ENCODE measurements at places on chromosomes 11 and 22. TPM values are rescaled to one million over a fixed set of nuclear protein-coding genes. Genes with fewer than 3 reads are reported as not detected.

Gene MGAT3
- 18.5 TPM for total RNA-seq

DNA sequence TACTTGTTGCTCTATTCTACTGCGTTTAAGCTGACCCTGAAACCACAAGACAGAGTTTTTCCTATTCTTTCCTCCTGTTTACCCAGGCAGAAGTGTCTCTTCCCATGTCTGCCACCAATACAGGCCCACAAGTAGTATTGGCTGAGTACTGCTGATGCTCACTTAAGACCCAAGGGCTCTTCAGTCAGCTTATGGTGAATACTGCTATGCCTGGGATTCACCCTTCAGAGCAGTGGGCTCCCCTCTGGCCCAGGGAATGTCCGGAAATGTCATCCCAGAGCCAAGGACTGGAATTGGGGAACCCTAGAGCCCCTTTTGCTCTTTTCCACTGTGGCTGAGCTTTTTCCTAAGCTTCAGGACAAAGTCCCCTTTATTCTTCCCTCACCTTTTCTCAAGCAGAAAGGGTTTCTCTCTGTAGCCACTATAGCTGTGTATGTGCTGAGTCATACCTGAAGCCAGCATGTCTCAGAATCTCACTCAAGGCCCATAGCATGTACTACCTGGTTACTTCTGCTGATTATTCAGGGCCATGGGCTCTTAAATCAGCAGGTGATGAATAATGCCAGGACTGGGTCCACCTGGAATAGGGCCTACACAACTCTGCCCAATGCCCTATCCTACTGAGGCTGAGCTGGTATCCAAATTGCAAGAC is 745.8 kb upstream of the ANO5 start:
- DNase-seq, result no peak

GRCh38 chr11:106461148-106461691 is 383.8 kb downstream of the AASDHPPT start:
- H3K36me3 ChIP-seq, result no peaks in the 10 kb centered on the region
- no peak overlapping the region for H3K27ac ChIP-seq
- H3K27me3 ChIP-seq, result no peaks in the 10 kb centered on the region
- H3K4me1 ChIP-seq, result peaks cover 28% of the 10 kb centered on the region
- H3K4me3 ChIP-seq, result no peak overlapping the region

Gene LRRC51
- 10.5 TPM for total RNA-seq

Gene H19
- total RNA-seq, result not detected

DNA sequence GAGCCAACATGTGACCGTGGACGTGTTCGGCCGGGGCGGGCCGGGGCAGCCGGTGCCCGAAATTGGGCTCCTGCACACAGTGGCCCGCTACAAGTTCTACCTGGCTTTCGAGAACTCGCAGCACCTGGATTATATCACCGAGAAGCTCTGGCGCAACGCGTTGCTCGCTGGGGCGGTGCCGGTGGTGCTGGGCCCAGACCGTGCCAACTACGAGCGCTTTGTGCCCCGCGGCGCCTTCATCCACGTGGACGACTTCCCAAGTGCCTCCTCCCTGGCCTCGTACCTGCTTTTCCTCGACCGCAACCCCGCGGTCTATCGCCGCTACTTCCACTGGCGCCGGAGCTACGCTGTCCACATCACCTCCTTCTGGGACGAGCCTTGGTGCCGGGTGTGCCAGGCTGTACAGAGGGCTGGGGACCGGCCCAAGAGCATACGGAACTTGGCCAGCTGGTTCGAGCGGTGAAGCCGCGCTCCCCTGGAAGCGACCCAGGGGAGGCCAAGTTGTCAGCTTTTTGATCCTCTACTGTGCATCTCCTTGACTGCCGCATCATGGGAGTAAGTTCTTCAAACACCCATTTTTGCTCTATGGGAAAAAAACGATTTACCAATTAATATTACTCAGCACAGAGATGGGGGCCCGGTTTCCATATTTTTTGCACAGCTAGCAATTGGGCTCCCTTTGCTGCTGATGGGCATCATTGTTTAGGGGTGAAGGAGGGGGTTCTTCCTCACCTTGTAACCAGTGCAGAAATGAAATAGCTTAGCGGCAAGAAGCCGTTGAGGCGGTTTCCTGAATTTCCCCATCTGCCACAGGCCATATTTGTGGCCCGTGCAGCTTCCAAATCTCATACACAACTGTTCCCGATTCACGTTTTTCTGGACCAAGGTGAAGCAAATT is 1.8 kb downstream of the FUT4 start:
- H3K27me3 ChIP-seq, result peaks cover 61% of the 10 kb centered on the region
- no peaks in the 10 kb centered on the region for H3K36me3 ChIP-seq
- peaks cover 8% of the 10 kb centered on the region for H3K4me1 ChIP-seq
- peak; percentile 13 for DNase-seq
- peak overlapping the region; percentile 52 for H3K4me3 ChIP-seq

- peak; percentile 89 for DNase-seq
- no peaks in the 10 kb centered on the region for H3K27me3 ChIP-seq
- H3K36me3 ChIP-seq, result no peaks in the 10 kb centered on the region
- no peaks in the 10 kb centered on the region for H3K4me1 ChIP-seq
- no peak overlapping the region for H3K4me3 ChIP-seq
Observed at GRCh38 chr22:42169055-42169469, 38.5 kb upstream of the CYP2D6 start.

Gene CRACR2B
- 11.6 TPM for total RNA-seq

Gene CENPM
- total RNA-seq, result 45.3 TPM

DNA sequence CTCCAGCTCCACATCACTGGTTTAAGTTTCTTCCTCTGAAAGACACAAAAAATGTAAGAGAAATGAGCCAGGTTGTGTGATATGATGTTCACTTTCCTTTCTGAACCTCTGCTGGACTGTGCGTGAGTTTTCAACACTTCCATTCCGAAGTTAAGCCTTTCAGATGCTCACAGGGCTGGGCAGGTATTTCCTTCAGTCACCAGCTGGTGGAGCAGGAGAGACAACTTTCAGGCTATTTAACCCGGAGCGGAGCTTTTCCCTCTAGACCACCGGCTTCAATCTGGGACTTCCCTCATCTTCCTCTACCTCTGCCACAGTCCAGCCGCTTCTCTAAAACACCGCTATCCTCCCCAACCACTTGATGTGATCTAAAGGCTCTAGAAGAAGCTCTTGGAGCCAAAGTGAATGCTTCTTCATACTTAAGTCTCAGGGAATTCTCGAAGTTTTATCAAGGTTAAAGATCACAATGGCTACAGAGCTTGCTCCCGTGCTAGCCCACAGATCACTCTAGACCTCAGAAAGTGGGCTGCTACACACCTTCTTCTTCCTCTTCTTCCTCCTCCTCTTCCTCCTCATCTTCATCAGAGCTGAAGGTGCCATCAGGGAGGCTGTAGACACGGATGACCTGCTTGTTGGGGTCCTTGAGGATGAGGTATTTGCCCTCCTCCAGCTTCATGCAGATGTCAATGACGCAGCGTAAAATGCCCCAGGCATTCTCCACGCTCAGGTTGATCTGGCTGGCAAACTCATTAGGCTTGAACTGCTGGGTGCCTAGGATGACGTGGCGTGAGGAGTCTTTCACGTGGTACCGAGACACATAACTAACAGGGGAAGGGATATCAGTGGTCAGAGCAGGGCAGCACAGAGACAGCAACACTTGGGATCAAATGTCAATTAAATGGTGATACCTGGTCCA is 4.4 kb upstream of the FOXRED2 start:
- no peak overlapping the region for H3K27ac ChIP-seq

Gene GLB1L2
- total RNA-seq, result 2.0 TPM

DNA sequence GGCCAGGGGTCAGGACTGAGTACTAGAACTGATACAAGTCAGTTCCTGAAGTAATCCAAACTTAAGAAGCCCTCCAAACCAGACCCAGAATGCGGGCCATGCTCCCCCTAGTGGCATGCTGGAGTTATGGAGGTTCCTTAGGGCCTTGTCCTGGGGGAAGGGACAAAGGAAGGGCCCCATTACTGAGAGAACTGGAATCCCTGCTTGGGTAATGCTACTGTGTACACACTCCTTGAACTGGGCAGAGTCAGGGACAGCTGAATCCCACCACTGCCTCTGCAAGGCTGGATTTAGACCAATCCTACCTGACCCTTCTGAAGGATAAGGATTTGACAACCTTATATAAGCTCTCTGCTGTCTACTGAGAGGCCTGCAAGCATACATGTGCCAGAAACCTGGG is 97.3 kb upstream of the AKIP1 start:
- H3K27ac ChIP-seq, result no peak overlapping the region
- DNase-seq, result peak; percentile 90
- no peak overlapping the region for H3K4me3 ChIP-seq

DNA sequence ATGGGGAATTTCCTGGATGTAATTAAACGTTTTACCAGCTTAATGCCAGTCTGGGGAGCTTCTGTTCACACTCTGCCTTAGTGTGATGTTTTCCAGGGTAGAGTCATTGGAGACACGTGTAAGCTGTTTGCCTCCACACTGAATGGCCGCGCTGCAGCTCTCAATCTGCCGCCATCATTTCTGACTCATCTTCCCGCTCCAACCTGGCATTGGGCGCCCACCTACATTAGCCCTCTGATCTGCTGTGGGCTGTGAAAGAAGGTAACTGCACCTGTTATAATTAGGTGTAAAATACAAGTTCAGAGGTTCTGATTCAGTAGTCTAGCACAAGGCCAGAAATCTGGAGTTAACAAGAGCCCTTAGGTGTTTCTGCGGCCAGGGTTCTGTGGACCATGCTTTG is 54.6 kb downstream of the MN1 start:
- no peak overlapping the region for H3K4me3 ChIP-seq
- H3K27ac ChIP-seq, result no peak overlapping the region
- peaks cover 44% of the 10 kb centered on the region for H3K4me1 ChIP-seq

Gene MAPK1
- total RNA-seq, result 61.4 TPM

Gene WBP2NL
- total RNA-seq, result not detected

- no peak for DNase-seq
- H3K36me3 ChIP-seq, result no peaks in the 10 kb centered on the region
- H3K4me3 ChIP-seq, result no peak overlapping the region
- no peaks in the 10 kb centered on the region for H3K4me1 ChIP-seq
Observed at GRCh38 chr11:86176165-86176884, 68.2 kb upstream of the EED start.

- H3K27me3 ChIP-seq, result no peaks in the 10 kb centered on the region
- DNase-seq, result no peak
Observed at GRCh38 chr11:128039140-128040021, 548.0 kb downstream of the ETS1 start.

GRCh38 chr22:47187176-47187957 is 424.9 kb downstream of the TBC1D22A start:
- H3K36me3 ChIP-seq, result no peaks in the 10 kb centered on the region
- no peaks in the 10 kb centered on the region for H3K27me3 ChIP-seq
- no peak overlapping the region for H3K4me3 ChIP-seq
- no peak for DNase-seq

Gene ROM1
- total RNA-seq, result 2.2 TPM

DNA sequence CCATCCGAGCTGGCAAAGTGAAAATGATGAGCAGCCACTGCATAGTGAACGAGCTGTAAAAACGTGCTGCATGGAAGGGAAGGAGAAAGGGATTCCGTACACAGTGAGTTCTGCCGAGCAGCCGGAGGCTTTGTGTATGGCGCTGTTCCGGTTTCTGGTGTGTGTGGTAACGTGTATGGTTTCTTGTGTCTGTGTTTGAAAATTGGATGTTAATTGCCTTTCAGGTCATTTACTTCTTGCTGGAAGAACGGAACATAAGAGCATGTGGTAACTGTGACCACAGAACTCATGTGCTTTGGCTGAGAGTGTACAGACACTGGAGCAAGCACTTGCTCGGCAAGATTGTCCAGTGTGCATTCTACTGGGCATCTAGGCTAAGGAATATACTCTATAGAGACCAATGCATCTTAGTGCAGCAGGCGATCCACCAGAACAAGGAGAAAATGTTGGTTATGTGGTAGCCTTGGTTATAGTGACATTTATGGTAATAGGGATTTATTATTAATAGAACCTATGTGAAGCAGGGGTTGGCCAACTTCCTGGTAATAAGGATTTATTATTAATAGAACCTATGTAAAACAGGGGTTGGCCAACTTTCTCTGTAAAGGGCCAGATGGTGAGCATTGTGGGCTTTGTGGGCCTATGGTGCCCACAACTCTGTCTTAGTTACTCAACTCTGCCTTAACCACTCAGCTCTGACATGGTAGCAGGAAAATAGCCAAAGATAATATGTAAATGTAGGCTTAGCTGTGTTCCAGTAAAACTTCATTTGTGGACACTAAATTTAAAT is 49.2 kb downstream of the GRAMD1B start:
- H3K4me3 ChIP-seq, result no peak overlapping the region
- H3K36me3 ChIP-seq, result no peaks in the 10 kb centered on the region
- DNase-seq, result no peak
- peaks cover 8% of the 10 kb centered on the region for H3K4me1 ChIP-seq

DNA sequence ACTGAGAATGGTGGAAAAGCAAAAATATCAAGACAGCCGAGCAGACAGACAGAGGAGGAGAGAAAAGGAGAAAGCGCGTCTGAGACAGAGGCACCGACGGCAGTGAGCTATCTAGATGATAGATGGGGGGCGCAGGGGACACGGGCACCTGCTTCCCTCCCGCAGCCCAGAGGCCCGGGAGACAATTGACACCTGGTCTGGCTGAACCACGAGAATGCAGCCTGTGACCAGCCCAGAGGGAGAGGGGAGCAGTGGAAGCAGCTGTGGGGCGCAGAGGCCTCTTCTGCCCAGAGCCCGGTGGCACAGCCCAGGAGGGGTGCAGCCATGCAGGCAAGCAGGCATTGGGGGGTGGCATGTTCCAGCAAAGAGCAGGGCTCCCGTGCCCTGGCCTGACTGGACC is 48.2 kb downstream of the ELFN2 start:
- H3K27me3 ChIP-seq, result no peaks in the 10 kb centered on the region
- no peak overlapping the region for H3K4me3 ChIP-seq
- H3K27ac ChIP-seq, result no peak overlapping the region
- DNase-seq, result no peak
- peaks cover 6% of the 10 kb centered on the region for H3K4me1 ChIP-seq
- H3K36me3 ChIP-seq, result no peaks in the 10 kb centered on the region

DNA sequence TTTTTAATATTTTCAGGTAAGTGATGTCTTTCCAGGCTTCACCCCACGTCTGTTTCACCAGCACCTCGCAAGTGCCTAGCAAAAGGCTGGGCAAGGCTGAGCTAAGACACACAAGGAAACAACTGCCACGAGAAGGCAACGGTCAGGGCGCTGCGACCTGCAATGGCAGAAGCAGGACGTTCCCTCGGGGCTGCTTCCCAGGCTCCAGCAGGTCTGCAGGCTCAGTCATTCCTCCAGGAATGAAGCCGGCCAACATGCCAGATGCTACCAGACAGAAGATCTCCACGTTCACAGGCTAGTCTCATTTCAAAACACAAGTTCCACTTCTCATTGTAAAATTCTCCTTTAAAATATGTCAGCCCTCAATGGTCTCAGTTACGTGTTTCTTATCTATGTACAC is 45.5 kb downstream of the CELSR1 start:
- no peaks in the 10 kb centered on the region for H3K36me3 ChIP-seq
- no peaks in the 10 kb centered on the region for H3K27me3 ChIP-seq
- H3K27ac ChIP-seq, result no peak overlapping the region
- peaks cover 5% of the 10 kb centered on the region for H3K4me1 ChIP-seq
- no peak for DNase-seq

Data from neural progenitor cell (in vitro differentiated cells).